Sciatic nerve (tissue), 2 donors: ENCODE measurements at places on chromosomes 11 and 22. TPM values are rescaled to one million over a fixed set of nuclear protein-coding genes. Genes with fewer than 3 reads are reported as not detected.

- no peak for DNase-seq
These were observed 87.0 kb downstream of the PIWIL4 start for GRCh38 chr11:94654201-94654600.

GRCh38 chr11:27234043-27234668 is 128.9 kb downstream of the CCDC34 start:
- DNase-seq: peak; percentile 62

GRCh38 chr22:23763579-23763945 is 772 bp downstream of the C22orf15 start:
- DNase-seq: peak; percentile 68

DNA sequence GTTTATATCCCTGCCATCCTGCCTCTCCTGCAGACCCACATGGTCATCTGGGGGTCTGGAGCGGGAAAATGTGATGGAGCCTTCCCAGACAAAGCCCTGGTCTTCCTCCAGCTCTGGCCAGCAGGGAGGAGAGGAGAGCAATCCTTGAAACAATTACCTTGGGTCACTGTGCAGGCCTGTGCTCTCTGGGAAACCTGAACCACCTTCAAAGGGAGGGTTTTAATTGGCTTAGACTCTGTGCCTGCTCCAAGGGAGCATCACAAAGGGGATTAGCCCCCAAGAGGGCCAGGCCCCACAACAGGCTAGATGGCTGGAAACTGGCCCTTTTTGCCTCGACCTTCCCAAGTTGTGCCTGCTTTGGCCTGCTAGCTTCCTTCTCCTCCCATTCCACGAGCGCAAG is 351.9 kb downstream of the TENM4 start:
- no peak for DNase-seq

- DNase-seq: no peak
These were observed at the start of gene LARGE1 for GRCh38 chr22:33920197-33920540. LARGE1 (minus strand) TSS chr22:33920476.

The MS4A6A gene
- total RNA-seq: 87.6 TPM

- no peak for DNase-seq
These were observed 125.9 kb downstream of the TEAD1 start for GRCh38 chr11:12800032-12800671.

GRCh38 chr11:72220696-72221363 is 3.7 kb upstream of the INPPL1 start:
- DNase-seq: no peak

The OR8G5 gene
- not detected for total RNA-seq

The CEP57 gene
- total RNA-seq: 48.1 TPM

The LSP1 gene
- total RNA-seq: 89.6 TPM

GRCh38 chr22:45631841-45632238 is 39.8 kb upstream of the ATXN10 start:
- no peak for DNase-seq

The TYR gene
- not detected for total RNA-seq

DNA sequence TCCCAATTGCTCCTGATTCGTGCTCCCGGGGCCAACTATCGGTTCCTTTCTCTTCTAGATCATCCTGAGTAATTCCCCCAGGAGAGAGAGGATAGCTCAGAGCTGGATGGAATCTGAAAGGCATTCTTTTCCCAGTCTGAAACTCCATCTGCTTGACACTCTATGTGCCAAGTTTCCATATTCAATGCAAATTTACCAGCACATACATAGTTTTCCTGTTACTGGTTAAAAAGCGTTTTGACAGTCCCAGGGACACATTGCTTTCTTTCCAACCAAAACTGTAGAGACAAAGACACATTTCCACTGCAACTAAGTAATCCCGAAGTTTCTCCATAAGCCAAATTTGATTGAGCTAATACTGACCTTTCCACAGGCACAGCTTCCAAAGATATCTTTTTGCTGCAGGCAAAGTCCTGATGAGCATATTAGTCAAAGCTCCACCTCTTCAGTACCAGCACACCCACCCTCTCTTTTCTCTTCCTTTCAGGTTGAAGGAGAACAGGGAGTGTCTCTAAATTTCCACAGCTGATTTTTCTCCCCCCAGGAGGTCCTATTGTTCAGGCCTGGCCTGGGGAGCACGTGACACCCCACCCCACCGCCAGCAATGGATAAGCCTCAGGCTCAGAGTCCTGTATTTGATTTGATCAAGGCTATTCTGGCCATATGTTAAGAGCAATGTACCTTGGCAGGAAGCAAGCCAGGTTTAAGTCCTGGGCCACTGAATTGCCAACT is 9.7 kb upstream of the ANKK1 start:
- no peak for DNase-seq

The OR4D5 gene
- not detected for total RNA-seq

The PTGDR2 gene
- total RNA-seq: 1.1 TPM
